ENCODE measurements at places on chromosomes 2 and 18. TPM values are rescaled to one million over a fixed set of nuclear protein-coding genes. Genes with fewer than 3 reads are reported as not detected.

Gene KRCC1
- total RNA-seq, result 9.7 TPM

Gene TMEM247
- total RNA-seq, result not detected

Gene FOXD4L1
- not detected for total RNA-seq

Gene RAB6C
- not detected for total RNA-seq

Gene ASB18
- not detected for total RNA-seq

Gene TTN
- under 0.01 TPM for total RNA-seq

Gene GPR155
- total RNA-seq, result 2.0 TPM

Gene ANKRD30BL
- total RNA-seq, result not detected

Gene PRSS56
- not detected for total RNA-seq

Gene ZNF236
- 4.6 TPM for total RNA-seq

Gene MAP2
- 5.5 TPM for total RNA-seq

Gene RESP18
- total RNA-seq, result not detected

Gene DOK6
- not detected for total RNA-seq

Gene YWHAQ
- 292 TPM for total RNA-seq

Gene CNTNAP5
- not detected for total RNA-seq

Gene LONRF2
- total RNA-seq, result not detected

Gene MOGAT1
- not detected for total RNA-seq

Gene DPYSL5
- total RNA-seq, result not detected

Gene DDX1
- 73.8 TPM for total RNA-seq

Gene LIMS2
- total RNA-seq, result not detected

Gene MSH6
- 34.4 TPM for total RNA-seq

Gene ZNF892
- total RNA-seq, result 2.7 TPM

Gene SF3B6
- total RNA-seq, result 278 TPM

Gene TDRD15
- total RNA-seq, result not detected

Gene ALKAL2
- total RNA-seq, result not detected

Gene DYNAP
- total RNA-seq, result not detected

Gene GBX2
- total RNA-seq, result 1.3 TPM

Gene CD302
- total RNA-seq, result 1.7 TPM

Gene NT5DC4
- not detected for total RNA-seq

Gene KIAA2012
- not detected for total RNA-seq

Gene NCK2
- 74.1 TPM for total RNA-seq

Gene AGXT
- not detected for total RNA-seq

Gene FLACC1
- total RNA-seq, result not detected

Gene ICOS
- not detected for total RNA-seq

Gene ACMSD
- not detected for total RNA-seq

Gene NAT8
- not detected for total RNA-seq

Gene FHL2
- 82.8 TPM for total RNA-seq

Gene SP5
- total RNA-seq, result not detected

Gene KCNK3
- not detected for total RNA-seq

Gene NETO1
- total RNA-seq, result 0.47 TPM

Gene LINC00305
- total RNA-seq, result not detected

Gene CCL20
- total RNA-seq, result 10.0 TPM

Gene ADAM23
- 5.1 TPM for total RNA-seq

Gene DCDC2C
- total RNA-seq, result not detected

Gene TRABD2A
- total RNA-seq, result 0.87 TPM

Gene GPAT2
- 2.8 TPM for total RNA-seq

Gene SERPINB12
- total RNA-seq, result not detected

Gene RPL37A
- 1,590 TPM for total RNA-seq

Gene FAM110C
- total RNA-seq, result 19.0 TPM

Gene AKAIN1
- total RNA-seq, result not detected

Gene PKDCC
- not detected for total RNA-seq

Gene IL18RAP
- total RNA-seq, result not detected

Gene COBLL1
- total RNA-seq, result 16.5 TPM

Gene LRP2
- not detected for total RNA-seq

Gene CHST9
- not detected for total RNA-seq

Gene SERPINB11
- total RNA-seq, result not detected

Gene SATB2
- total RNA-seq, result 0.30 TPM
